ENCODE measurements at places on chromosomes 6 and 20.

GRCh38 chr6:170122651-170123050 lies 168.2 kb downstream of the DLL1 start:
- DNase-seq: no peak

- no peak for DNase-seq
Observed at GRCh38 chr20:43746344-43747137, 19.7 kb upstream of the GTSF1L start.

GRCh38 chr6:113651920-113652319 lies 205.2 kb upstream of the MARCKS start:
- DNase-seq: no peak

DNA sequence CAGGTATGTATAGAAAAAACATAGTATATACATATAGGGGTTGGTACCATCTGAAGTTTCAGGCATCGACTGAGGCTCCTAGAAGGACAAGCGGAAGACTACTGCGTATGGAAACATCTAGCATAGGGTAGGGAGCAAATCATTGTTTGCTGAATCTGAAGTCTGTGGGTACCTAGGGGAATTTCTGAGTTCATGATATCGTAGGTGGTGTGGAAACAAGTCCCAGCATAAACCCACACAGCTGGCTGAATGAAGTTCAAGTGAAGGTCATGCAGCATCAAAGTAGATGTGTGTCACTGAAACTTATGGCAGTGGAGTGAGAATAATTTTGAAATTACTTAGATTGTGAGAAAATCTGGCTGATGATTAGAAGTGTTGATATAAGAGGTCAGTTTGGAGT lies 39.4 kb downstream of the MAP7 start:
- DNase-seq: no peak

DNA sequence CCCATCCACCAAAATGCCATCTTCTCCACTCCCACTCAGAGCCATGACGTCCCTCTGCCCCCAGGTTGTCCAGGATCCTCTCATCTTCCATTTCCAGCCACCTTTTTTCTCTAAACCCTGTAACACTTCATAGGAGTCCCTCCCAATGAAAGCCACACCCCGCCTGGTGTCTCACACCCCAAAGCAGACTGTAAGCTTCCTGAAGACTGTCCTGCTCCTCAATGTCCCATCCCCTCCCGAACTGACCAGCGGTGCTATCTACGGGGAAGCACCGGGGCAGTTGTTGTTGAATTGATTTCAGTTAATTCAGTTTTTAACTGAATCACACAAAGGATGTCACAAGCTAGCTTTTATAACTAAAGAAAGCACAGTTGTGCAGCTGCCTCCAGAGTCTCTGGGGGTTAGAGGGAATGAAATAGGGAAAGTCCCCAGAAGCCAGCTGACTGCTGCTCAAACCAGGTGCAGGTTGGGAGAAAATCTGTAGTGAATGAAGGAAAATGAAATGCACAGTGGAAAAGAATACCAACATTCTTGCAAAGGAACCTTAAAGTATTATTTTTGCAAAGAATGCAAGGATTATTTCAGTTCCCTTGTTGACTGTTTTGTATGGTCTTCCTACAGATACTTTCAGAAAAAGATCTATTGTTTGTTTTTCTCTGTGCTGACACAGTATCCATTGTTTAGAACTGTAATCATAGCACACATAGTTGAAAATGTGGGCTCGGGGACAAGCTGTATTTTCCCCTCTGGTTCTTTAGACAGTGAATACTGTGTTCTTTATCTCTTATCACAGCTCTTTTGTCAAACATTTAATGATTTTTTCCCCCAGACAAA lies 222.6 kb upstream of the QKI start:
- no peak for DNase-seq

DNA sequence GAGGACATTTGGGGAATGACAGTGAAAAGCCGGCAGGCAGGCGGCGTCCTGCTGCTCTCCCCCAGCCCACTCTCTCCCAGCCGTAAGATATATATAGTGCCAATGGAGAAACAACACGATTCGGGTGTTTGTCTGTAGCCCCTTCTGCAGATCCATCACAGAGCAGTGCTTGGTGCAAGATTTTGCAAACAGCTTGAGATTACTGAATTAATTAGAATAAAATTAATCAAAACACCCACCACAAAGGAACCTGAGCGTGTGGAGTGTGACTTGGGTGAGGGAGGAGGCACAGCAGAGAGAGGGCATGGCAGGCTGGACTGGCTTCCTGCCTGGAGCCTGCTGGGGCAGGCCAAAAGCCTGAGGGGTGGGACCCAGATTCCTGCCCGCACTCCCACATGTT lies 28.8 kb upstream of the CCDC167 start:
- DNase-seq: no peak

DNA sequence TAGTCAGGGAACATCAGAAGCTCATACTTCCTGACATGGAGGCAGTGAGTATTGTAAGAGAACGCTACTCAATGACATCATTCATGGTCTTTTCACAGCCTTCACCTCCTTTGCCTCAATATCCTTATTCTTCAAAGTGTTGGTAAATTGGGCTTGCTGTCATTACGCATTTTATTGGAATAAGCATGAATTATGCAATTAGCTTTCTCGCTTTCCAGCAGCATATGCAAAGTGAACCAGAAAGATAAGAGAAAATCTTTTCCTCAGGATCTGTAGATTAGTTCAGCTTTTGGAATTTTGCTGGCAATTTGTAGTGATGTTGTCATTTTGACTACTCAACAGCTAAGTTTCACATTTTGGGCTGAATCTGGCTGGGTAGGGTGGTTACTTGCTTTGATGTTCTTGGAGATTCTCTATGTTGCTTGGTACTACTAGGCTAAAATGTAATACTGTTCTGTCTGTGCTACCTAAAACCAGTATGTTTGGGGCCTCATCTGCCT lies 1012.1 kb downstream of the KIF16B start:
- no peak for DNase-seq

- no peak for DNase-seq
Observed at GRCh38 chr6:107405002-107405401, 54.4 kb downstream of the PDSS2 start.
